ENCODE measurements at places on chromosomes 13 and 19.

- no peak for DNase-seq
These were observed 15.8 kb downstream of the RAB3D start for GRCh38 chr19:11323601-11324078.

GRCh38 chr13:30984620-30985019, 52.2 kb downstream of the TEX26 start:
- DNase-seq: no peak

- DNase-seq: no peak
These were observed 269.1 kb downstream of the NDFIP2 start for GRCh38 chr13:79749984-79750551.

DNA sequence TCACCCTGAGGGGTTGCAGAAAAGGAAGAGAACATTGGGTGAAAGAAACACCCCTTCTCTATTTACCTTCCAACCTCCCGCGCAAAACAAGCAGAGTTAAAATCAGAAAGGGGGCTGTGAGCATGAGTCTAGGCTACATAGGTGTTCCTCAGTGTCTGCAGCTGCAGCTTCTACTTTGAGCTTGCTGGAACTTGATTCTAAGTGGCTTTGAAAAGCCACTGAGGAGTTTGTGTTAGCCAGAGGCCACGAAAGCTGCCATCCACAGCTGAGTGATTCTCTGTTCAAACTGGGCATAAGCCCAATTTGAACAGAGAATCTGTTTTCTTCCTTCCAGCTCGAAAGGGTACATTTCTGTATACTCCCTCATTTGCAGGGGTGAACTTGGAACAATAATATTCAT, 343.9 kb downstream of the PCDH9 start:
- DNase-seq: no peak
